ENCODE measurements at places on chromosomes 11 and 22.

DNA sequence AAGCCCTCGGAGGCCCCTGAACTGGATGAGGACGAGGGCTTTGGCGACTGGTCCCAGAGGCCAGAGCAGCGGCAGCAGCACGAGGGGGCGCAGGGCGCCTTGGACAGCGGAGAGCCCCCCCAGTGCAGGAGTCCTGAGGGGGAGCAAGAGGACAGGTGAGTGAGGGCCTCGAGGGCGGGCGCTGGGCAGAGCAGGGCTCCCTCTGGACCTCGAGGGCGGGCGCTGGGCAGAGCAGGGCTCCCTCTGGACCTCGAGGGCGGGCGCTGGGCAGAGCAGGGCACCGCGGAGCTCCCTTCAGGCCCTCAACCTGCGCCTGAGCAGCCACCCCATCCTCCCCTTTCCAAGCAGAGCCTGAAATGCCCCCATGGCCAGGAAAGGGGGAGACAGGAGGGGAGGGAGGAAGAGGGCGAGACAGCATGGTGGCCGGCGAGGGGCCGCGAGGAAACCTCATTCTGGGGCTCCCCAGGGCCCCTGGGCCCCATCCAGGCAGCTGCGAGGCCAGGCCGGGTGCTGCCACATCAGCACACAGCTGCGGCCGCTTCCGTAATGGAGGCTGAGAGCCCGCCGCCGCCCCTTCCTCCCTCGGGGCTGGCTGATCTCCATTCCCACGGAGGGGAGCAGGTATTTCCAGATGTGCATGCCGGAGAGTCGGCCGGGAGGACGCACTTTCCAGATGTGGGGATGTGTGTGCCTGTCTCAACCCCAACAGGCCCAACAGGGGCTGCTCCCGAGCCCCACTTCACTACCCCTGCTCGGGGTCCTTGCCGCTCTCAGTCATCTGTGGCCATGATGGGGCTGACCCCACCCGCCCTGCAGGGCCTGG is 10.0 kb downstream of the PRR33 start:
- DNase-seq = no peak

- DNase-seq = no peak
Measured at GRCh38 chr11:474914-475506, 24.9 kb downstream of the PTDSS2 start.

DNA sequence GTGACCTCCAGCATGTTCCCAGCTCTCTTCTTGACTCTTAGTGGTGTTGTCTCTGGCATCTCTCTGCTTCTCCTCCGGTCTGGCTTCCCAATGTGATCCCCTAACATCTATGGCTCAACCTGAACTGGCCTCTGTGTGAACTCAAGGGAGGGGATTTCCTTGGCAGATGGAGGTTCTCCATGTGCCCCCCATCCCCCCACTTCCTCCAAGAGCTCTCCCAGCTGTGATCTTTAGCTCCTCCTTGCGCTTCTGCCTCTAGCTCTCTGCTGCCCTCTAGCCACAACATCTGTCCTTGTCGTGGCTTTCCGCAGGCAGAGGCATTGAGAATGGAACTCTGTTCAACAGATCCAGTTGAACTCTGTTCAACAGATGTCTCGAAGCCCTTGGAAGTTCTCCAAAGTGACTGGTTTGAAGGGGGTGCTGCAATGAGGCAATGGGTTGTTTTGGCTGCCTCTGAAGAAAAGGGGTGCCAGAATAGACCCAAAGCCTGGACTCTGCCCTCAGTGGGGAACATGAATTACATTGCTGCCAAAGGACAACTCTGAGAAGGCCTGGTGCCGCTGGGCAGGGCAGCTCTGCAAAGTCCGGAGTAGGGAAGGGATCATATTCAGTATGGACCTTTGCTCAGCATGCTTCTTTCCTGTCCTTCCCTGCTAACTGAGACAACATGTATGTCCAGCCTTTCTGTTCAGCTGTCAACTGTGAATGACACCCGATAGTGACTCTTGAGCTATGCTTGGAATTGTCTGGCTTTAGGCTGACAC is 61.9 kb downstream of the ADM start:
- DNase-seq = peak; percentile 26

DNA sequence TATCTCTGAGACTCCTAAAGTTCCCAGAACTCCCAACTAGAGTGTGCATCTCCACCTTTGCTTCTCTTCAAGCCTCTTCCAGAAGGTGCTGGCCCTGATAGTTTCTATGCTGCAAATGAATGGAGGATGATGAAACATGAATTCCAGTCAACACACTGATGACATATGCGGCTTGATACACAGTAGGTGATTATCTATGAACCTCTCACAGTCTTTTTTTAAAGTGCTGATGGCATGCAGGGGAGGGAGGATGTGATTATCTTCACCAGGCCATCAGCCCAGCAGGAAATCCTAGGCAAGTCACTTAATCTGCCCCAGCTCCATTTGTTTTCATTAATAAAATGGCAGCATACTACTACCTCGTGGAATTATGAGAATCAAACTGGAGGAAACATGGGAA is 548.5 kb downstream of the SOX6 start:
- no peak for DNase-seq

DNA sequence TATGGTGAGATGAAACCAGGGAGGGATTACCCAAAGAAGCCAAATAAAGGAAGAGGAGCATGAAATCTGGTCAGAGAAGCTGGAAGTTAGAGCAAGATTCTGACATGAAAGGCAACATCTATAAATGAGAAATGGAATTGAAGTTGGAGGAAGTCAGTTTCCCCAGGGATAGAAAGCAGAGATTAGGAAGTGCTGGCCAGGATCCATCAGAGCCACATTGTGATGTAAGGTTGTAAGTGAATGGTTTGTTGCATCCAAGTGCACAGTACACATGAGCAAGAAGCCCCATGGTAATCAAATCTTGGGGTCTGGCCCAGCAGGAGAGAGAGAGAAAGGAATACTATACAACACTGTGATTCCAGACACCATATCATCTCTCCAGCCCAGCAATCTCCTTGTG is 6.6 kb upstream of the NLRP10 start:
- DNase-seq = no peak

DNA sequence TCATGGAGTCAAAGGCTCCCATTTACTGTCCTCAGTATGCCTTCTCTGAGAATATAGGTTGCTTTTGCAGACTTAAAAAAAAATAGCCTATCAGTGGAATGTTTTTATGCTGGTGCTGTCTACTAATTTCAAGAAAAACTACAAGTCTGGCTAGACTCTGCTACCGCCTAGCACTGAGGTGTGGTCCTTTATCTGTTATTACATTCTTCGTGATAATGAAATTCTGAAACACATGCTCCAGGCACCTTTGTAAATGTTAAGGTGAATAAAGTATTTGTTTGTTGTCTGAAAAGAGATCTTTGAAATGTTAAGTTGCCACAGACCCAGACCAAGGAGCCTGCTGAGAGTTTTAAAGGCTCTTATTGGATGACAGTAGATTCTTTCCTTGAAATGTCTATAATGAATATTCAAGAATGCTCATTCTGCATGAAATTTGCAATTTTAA is 95.3 kb downstream of the DBX1 start:
- DNase-seq = no peak

All from NCI-H2107 (cell line).